ENCODE measurements at places on chromosomes 1 and 21.

GRCh38 chr1:23643736-23644554 lies 47.7 kb upstream of the RPL11 start:
- no peak for DNase-seq

DNA sequence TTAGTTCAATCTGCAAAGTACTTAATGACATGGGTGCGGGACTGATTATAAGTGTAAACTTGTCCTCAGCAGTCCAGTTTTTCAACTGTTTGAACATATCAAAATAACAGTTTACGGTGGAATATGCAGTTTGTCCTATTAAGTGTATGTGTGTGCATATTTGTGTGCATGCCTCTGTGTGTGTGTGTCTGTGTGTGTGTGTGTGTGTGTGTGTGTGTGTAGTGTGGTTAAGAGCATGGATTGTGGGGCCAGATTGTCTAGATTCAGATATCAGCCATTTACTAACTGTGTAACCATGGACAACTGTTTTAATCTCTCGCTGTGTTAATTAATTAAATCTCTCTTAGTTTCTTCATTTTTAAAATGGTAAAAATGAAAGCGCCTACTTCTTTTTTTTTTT lies 39.0 kb downstream of the NEXN start:
- DNase-seq: no peak

GRCh38 chr21:35565204-35565611 lies 495.1 kb downstream of the SETD4 start:
- DNase-seq: no peak

DNA sequence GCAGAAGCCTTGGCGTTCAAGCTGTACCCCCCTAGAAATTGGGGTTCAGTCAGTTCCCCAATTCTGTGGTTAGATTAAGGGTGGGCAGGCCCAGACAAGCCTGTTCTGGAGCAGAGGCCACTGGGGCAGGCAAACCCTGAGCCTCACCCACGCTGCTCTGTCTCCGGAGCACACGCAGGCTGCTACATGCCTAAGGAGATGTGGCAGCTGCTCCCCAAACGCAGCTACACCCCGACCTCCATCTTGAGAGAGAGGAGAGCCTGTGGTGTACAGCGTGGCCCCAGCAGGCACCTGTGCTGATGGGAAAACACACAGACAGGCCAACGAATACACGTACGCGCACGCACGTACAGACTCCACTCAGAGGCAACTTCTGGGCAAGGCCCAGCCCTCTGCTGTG lies 33.9 kb upstream of the GRHL3 start:
- no peak for DNase-seq

- no peak for DNase-seq
Measured at GRCh38 chr1:235649368-235650163, at the start of gene GNG4. TSS of gene GNG4 (minus strand) at chr1:235649784. CDS start at chr1:235583838, 65,946 bp downstream.

- no peak for DNase-seq
Measured at GRCh38 chr1:40837601-40838000, 24.6 kb downstream of the CITED4 start.

Measured in coronary artery (tissue), 2 donors.